Brain (organoid and tissue), 16 donors: ENCODE measurements at places on chromosomes 13 and 19.

GRCh38 chr19:16374436-16374835, 49.8 kb downstream of the KLF2 start:
- DNase-seq = no peak

- DNase-seq = no peak
Observed at GRCh38 chr13:56720841-56721240, 419.9 kb upstream of the PRR20A start.

DNA sequence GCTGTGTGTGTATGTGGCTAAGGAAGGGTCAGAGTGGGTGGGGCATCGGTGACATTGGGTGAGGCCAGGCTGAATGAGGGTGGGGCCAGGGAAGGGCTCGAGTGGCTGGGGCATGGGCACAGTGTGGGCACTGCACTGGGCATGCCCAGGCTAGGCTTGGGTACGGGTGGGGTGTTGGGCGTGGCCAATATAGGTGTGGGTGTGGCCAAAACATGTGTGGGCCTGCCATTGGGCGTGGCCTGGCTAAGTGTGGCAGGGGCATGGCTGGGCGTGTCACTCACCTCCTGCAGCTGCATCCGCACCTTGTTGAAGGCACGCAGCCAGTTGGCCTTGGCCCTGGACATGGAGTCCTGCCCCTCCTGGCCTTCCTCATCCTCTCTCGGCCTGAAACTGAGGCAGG, 33.2 kb downstream of the UNC13A start:
- no peak for DNase-seq

DNA sequence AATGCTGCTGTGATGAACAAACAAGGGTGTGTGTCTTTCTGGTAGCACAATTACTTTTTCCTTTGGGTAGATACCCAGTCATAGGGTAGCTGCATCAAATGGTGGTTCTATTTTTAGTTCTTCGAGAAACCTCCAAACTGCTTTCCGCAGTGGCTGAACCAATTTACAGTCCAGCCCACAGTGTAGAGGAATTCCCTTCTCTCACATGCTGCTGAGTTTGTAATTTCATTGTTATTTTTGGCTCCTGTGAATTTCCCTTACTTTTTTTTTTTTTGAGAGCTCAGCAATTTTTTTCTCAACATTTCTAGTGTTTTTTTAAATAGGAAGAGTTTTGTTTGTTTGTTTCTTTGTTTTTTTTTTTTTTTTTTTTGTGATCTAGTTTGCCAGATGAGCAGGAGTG, 37.5 kb upstream of the ADGRE1 start:
- DNase-seq = no peak

GRCh38 chr19:10744801-10745293, 27.0 kb downstream of the DNM2 start:
- no peak for DNase-seq

DNA sequence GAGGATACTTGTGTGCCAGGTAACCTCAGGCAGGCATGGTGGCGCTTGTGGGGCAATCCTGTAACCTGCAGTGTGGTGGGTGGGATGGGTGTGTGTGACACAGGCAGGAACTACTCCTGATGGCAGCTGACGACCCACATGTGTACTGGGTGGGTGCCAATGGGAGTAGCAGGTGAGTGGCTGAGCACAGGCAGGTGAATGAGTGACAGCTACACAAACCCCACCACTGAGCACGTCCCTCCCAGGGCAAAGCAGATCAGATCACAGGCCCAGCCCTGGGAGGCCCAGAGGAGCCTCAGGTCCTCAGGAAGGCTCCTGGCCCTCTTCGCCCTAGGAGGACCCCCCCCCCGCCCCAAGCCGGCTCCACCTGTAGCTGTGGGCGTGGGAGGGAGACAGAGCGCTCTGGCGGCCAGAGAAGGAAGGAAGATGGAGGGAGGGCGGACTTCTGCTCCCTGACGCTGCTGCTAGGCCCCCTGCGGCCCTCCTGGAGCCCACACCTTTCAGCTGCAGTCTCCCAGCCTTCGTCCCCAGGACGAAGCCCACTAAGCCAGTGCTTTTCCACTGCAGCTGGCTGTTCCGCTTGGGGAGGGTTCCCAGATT, 1.3 kb upstream of the ZNF181 start:
- no peak for DNase-seq

GRCh38 chr19:55464662-55465054, at the start of gene C19orf85:
C19orf85 (minus strand) TSS chr19:55464751; CDS start chr19:55464554, 197 bp downstream.
- no peak for DNase-seq

- no peak for DNase-seq
Observed at GRCh38 chr19:33698576-33699435, 77.1 kb downstream of the CHST8 start.
